ENCODE measurements at places on chromosomes 12 and 14.
A peak's percentile ranks its signal among the peaks of the same experiment; 100 is the strongest.

GRCh38 chr12:102811110-102811737, 105.8 kb downstream of the PAH start:
- peak; percentile 35 for DNase-seq

DNA sequence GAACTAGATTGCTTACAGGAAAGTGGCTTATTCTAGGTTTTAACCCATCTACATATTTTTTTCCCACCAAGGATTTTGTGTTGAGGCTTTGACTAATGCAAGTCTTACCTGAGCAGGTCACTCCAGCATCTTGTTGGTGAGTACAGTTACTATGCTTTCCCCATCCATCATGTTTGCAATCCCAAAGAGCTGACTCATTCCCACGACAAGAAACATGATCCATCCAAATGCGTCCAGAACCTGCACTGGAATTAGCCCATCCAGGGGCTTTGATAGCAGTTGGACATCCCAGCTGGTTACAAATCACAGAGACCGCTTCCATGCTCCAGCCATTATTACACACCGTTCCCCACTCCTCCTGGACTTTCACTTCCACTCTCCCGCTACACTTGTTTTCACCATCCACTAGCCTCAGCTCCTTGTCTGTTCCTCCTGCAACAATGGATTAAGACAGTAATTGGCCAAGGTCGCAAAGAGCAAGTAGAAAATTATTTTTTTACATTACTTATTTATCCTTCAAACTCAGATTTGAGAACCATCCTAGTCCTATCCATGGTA, 2.5 kb downstream of the CD163 start:
- DNase-seq, result no peak

DNA sequence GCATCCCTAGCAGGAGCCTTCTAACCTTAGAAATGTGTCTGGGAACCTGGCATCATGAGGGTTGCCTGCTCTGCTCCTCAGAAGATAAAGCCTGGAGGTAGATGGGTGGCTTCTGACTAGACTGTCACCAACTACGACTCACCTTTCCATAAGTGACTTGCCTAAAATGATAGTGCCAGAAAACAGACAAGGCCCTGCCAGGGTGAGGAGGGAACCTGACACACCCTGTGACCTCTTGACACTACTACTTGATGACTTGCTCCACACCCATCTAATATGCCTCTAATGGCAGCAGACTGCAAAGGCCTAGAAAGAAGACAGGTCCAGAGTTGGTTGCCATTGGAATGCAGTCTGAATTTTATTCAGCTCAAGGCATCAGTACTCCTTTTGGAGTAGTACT, 9.4 kb downstream of the RNF41 start:
- DNase-seq, result no peak

- no peak for DNase-seq
Measured at GRCh38 chr12:98727196-98727595, 82.1 kb downstream of the APAF1 start.

GRCh38 chr12:53268630-53269562, 797 bp downstream of the ESPL1 start:
- DNase-seq, result no peak

DNA sequence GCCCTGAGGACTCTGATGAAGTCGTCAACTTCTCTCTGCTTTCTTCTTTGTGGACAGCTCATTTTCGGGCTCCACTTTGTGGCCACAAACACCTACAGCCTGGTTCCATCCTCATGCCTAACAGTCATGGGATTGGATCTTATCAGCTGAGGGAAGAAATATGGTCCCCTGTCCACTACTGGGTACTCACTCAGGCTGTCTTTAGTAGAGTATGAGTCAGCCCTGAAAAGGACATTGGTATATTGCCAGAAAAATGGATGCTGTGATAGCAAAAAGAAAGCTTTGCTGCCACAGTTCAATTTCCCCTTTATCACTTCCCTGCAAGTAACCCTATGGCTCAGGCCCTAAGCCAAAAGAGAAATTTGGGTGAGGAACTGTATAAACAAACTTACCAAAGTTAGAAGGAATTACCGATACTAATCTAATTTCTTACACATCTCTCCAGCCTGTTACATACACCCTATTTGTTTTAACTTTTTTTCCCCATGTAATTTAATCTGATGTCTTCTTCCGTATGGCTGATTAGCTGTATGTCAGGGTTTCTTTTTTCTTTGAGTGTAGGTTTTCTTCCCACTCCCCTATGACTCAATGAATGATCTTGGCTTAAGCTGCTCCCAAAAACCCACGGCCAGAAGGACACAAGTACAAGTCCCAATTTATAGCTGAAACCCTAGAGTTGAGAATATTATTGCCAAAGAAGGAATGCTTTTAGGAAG, 29.1 kb downstream of the MTHFD1 start:
- no peak for DNase-seq

- DNase-seq, result no peak
Measured at GRCh38 chr12:3357950-3358525, 133.0 kb upstream of the PRMT8 start.

DNA sequence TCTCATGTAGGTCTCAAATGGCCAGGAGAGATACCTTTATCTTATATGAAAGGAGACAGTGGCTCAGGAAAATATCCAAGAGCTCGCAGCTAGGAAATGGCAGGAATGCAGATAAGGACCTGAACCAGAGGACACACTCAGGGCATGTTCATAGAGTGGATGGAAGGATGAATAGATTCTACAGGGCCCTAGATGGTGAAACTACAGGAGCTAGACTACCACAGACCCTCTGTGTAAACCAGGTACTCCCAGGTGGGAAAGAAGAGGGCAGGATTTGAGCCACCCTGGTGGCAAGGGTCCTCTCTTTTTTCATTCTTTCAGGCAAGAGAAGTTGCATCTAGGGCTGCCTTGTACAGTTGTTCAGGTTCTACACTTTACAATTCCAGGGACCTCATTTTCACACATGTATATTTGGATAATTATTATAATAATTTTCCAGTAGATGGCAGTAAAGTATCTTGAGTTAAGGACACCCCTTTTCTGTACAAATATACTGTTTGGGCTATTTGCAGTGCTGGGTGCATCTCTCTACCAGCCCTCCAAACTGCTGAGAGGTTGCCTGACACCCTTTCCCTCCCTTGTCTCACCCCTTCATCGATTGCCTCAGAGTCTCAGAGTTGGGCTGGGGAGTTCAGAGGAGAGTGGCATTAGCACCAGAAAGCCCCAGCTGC, 10.5 kb upstream of the ZDHHC22 start:
- DNase-seq, result peak; percentile 54

DNA sequence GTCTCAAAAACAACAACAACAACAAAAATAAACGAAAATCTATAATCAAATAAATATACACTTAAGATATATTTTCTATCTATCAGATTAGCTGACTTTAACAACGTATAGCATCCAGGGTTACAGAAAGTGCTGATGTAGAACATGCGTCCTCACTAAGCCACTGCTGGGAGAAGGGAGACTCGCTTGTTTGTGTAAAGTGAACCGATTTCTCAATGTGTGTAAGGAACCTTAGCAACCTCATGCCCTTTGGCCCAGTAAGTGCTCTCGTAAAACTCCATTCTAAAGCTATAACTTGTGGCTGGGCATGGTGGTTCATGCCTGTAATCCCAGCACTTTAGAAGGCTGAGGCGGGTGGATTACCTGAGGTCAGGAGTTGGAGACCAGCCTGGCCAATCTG, 23.8 kb downstream of the NFKBIA start:
- DNase-seq, result no peak

DNA sequence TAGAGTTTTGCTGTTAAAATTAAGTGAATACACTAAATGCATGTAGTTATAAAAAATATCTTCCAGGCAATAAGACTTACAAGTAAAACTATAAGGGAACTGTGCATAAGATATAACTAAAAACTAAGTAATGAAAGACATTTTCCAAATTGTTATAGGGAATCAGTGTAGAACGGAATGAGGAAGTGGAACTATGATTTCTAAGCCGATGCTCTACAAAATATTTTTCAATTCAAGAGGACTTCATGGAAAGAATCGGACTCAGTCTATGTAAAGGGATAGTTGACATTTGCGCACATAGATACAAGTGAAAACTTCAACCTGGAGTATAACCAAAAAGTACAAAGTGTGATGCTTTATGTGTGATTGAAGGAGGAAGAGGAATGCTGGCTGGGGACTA, 40.1 kb upstream of the KIF21A start:
- no peak for DNase-seq

DNA sequence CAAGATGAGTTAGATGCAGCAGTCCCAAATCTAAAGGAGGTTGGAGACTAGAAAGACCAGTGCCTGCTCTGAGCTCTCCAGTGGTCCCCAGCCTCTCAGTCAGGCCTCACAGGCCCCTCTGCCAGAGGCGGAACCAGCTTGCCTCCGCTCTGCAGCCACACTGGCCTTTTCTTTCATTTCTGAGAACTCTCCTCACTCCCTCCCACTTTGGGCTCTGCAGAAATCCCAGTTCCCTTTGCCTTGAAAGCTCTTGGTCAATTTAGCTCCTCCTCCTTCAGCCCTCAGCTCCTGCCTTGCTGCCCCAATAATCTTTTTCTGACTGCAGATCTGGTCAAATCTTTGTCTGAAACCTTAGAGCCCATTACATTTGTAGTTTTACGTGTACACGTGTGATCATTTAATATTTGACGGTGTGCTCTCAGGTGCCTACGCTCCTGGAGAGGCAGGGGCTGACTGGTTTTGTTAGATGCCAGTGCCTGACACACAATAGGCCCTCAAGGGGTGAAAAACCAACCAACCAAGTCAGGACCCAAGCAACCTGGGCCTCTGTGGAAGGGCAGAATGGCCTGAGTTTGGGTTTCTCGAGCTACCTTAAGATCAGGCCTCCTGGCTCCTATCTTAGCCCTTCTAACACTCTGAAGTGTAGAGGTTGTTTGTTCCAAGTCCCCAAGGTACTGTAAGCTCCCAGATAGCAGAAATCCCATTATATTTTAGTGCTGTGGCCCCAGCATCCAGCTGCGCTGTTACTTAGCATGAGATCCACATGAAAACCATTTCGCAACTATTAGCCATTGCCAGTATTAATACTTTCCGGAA, 1.1 kb upstream of the NUDT4 start:
- no peak for DNase-seq

GRCh38 chr14:98304574-98304973, 967.4 kb downstream of the BCL11B start:
- no peak for DNase-seq

DNA sequence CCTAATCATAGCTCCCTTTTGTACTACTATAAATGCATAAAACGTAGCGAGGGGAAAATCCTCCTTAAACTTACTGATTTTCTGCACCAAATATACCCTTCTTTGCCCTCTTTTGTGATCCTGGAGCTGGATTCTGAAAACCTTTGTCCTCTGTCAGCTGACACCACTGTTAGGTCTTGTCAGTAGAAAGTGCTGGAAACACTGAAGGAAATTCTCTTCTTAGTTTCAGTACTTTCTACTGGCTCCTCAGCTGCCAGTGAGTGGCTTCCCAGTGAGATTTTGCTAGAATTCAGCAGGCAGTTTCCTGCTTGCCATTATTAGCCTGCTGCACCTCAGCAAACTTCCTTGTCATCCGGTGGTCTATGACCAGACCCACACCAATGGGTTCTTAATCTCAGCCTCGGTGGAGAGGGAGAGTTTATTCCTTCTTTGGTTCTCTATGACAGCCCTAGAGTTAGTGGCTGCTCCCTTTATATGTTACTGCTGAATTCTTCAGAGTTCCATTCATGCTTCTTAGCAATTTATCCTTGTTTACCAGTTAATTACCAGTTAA, 476.2 kb downstream of the FSCB start:
- DNase-seq, result no peak

DNA sequence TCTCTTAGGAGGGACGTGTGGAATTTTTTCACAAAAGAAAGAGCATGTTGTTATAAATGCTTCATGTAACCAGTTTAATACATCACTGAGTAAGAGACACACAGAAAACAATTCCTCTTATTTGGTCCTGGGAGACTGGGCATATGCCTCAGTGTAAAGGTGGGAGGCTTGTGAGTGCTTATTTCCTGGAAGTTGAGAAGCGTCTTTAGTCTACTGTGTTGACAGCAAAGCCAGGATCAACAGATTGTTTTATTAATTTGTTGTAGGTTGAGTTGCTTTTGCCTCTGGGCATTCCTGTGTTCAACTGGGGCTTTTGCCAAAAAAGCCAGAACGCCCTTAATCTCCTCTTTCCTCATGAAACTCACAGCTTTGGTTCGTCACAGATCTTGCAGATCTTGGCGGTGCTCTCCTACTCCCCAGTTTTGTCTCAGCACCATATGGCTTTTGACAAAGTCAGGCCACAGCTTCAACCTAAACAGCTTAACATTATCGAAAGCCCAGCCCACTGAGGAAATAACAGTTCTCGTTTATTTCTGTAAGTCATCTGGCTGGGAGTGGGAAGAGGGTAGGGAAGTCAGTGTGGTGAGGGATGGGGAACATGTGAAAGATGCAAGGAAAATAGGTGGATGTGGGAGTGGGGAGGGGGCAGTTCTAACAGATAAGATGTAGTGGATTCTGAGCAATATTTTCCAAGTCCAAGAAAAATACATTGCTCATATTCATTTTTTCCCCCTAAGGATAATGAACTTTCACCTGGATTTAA, 227.2 kb downstream of the DACT1 start:
- no peak for DNase-seq

- DNase-seq, result no peak
Measured at GRCh38 chr14:100982353-100982752, 78.8 kb upstream of the RTL1 start.

DNA sequence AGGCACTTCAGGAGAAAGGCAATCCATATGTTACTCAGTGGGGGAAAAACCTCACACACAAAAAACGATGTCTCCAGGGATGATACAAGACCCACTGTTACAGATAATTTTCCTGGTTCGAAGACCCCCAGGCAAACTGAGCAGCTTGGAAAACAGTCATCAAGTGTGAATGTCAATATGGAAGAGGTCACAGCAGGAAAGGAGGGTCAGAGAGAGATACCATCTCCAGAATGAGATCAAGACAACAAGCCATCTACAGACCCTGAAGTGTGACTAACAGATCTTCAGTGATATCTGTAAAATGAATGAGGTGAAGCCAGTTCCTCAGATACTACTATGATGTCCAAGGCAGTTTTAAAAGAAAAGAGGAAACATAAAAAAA, 28.6 kb downstream of the GNS start:
- DNase-seq, result no peak

GRCh38 chr12:113439606-113440030, 17.4 kb downstream of the SDSL start:
- peak; percentile 61 for DNase-seq

- no peak for DNase-seq
Measured at GRCh38 chr14:36271222-36271621, 49.2 kb downstream of the MBIP start.

DNA sequence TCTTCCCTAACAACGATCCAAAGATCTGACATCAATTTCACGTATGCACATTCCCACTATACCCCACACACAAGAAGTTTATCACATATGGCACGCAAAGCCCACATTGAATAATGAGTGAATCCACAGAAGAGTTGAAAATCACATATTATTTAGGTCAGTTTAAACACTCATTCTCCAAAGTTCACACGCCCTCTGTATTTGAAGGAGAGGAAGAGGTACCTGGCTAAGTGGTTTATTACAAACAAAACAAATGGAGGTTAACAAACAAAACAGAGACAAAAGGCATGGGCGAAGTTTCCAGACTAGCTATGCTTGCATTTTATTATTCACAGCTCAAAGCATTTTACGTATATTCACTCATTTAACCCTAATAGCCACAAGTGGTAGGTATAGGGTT, 41.8 kb downstream of the CPM start:
- no peak for DNase-seq

All from SHP77 (cell line).